Smooth muscle cell of the coronary artery (primary cell): ENCODE measurements at places on chromosomes 3 and 15. TPM values are rescaled to one million over a fixed set of nuclear protein-coding genes. Genes with fewer than 3 reads are reported as not detected.

Gene GABRB3
- 0.45 and 1.2 TPM in 2 replicates for total RNA-seq

Gene ST6GAL1
- total RNA-seq: 6.0 and 15.2 TPM in 2 replicates

Gene MCF2L2
- under 0.01 and 0.15 TPM in 2 replicates for total RNA-seq

Gene KCNH8
- not detected in 2 replicates for total RNA-seq

Gene GOLGA8R
- total RNA-seq: 1.2 and 2.8 TPM in 2 replicates

Gene BSN
- under 0.01 and 0.08 TPM in 2 replicates for total RNA-seq

Gene COL6A5
- 0.12 TPM in 1 of 2 replicates, not detected in the other for total RNA-seq

Gene RBM6
- total RNA-seq: 30.9 and 35.8 TPM in 2 replicates

Gene SLC24A5
- not detected in 2 replicates for total RNA-seq

Gene SNAPC5
- 20.0 and 46.8 TPM in 2 replicates for total RNA-seq

Gene TWF2
- 59.2 and 139 TPM in 2 replicates for total RNA-seq

Gene TRH
- not detected in 2 replicates for total RNA-seq

Gene NISCH
- total RNA-seq: 54.9 and 72.7 TPM in 2 replicates

Gene ACY1
- 57.4 and 59.1 TPM in 2 replicates for total RNA-seq

Gene MASP1
- 5.7 and 20.2 TPM in 2 replicates for total RNA-seq

Gene P2RY12
- 0.35 TPM in 1 of 2 replicates, not detected in the other for total RNA-seq

Gene AADACL2
- not detected in 2 replicates for total RNA-seq

Gene DNASE1L3
- 0.12 TPM in 1 of 2 replicates, not detected in the other for total RNA-seq

Gene CD200R1
- 0.08 TPM in 1 of 2 replicates, not detected in the other for total RNA-seq

Gene PCOLCE2
- 60.4 and 135 TPM in 2 replicates for total RNA-seq

Gene DPPA4
- not detected in 2 replicates for total RNA-seq

Gene LPP
- 22.9 and 33.3 TPM in 2 replicates for total RNA-seq

Gene GOLGA6L7
- total RNA-seq: not detected in 2 replicates

Gene CPLX3
- not detected in 2 replicates for total RNA-seq

Gene SCG5
- total RNA-seq: 4.7 and 100 TPM in 2 replicates
